T-helper 17 cell (primary cell): ENCODE measurements at places on chromosomes 6 and 20.

GRCh38 chr6:157763904-157764177 lies 59.2 kb upstream of the SNX9 start:
- DNase-seq: no peak

DNA sequence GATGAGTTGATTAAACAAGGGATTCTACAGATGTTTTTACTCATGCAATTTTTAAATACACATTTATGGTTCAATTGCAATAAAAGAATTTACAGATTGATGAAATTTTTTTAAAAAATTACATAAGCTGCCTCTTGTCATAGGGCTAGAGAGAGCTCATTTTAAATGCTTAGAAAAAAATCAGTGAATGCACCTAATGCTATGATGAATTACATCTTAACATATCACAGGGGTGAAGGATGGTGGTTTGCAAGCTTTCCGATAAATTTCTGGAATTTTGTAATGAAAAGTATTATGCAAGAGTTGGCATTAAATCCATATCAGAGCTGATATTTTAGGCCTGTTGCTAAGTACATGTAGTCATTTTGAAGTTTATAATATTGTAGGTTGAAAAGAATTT lies 29.6 kb downstream of the DSE start:
- no peak for DNase-seq

GRCh38 chr6:80251321-80251720 lies 144.8 kb downstream of the BCKDHB start:
- no peak for DNase-seq

GRCh38 chr20:14189794-14190402 lies 147.5 kb downstream of the FLRT3 start:
- DNase-seq: no peak

DNA sequence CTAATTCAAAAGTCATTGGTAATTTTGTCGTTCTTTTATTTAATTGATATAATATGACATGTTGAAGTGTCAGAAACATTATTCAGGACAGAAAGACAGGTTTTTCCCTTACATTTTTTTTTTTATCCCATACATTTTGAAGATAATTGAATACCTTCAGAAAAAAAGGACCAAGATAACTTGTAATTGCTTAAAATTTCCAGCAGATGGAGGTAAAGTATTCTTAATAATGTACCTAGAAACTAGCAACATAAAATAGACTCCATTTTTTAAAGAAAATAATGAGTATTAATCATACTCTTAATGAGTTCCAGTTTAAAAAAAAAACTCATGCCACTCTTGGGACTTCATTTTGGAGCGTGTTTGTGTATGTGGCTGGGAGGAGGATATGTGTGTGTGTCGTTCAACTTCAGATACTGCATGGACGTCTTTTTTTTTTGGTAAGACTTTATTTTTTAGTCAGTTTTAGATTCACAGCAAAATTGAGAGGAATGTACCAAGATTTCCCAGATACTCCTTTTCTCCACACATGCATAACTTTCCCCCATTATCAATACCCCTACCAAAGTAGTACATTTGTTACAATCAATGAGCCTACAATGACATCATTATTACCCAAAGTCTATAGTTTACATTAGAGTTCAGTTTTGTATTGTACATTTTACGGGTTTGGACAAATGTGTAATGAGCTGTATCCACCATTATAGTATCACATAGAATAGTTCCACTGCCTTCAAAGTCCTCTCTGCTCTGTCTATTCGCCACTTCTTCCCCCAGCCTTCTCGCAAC lies 79.4 kb downstream of the ROS1 start:
- DNase-seq: no peak

DNA sequence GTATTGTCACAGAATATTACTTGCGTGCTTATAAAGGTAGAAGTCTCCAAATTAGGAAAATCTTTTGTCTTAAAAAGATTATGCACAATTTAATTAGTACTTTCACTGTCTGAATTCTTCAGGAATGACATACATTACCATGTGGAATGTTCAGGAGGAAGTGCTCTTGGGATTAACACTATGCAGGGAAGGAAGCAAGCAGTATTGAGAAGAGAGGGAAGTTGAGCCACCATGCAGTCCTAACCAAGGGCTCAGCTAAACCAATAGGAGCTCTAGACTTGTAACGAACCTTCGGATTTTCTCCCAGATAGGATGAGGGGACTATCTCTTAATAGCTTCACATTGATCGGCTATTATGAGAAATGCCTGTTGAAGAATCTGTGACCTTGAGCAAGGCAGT lies 918.4 kb upstream of the MANEA start:
- no peak for DNase-seq

GRCh38 chr6:134161041-134161440 lies 108.6 kb upstream of the SLC2A12 start:
- no peak for DNase-seq

DNA sequence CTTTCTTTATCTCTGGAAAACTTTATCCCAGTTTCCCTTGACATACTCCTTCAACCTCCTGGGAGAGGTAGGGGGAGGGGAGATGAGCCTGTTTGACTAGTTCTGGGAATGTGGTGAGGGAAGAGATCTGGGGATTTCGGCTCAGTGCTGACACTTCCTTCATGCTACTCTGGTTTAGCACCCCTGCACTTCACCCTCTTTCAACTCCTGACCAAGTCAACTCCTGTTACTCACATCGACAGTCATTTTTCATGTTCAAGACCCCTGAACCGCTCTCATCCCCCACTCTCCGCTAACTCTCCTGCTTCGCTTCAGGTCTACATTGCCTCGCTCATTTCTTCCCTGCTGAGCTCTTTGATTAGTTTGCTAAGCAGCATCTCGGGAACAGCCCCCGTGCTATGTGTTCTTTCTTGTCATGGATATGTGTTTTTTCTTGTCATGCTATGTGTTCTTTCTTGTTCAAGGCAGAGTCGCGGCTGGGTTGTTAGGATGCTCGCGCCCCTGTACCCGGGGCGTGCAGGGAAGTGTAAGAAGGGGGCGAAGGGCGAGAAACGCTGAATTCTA lies 16.6 kb upstream of the TRIM27 start:
- DNase-seq: no peak

- DNase-seq: no peak
Measured at GRCh38 chr6:124285146-124285545, 481.5 kb downstream of the NKAIN2 start.

DNA sequence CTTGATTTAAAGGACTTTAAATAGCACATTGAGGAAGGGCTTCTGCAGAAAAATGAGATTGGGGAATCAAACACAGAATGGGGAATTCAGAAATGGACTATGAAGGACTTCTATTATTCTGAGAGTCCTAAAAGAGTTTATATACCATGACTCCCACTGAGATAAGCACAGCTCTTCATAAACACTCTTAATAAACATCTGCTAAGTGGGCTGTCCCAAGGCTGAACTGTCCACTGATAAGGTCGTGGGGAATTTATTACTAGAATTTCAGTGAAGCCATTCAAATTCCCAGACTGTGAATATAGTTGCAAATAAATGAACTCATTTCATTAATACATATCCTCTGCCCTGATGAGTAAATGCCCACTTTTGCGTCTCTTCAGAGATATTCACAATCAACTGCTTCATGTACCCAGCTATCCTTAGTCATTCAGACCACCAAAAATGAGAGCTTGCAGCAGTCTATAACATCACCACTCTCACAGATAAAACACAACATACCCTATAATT lies 468.2 kb upstream of the RUNX2 start:
- DNase-seq: no peak

DNA sequence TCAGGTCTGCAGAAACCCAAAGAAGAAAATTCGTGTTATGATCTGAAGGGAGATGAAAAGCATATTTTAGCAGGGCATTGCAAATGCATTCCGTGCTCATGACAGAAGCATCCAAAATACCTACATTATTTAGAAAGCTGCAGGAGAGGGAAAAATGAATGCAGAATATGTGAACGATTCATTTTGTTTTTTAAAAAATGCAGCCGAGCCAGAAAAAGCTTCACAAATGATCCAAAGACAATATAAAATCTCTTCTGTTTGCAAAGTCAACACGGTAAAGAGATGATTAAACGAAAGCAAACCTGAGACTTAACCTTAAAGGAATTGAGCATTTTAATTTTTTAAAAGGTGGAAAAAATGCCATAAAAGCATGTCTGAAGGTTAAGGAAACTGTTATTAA lies 136.1 kb upstream of the SULF2 start:
- no peak for DNase-seq

- no peak for DNase-seq
Measured at GRCh38 chr20:37989601-37990295, 43.5 kb downstream of the TTI1 start.

- DNase-seq: no peak
Measured at GRCh38 chr6:104597541-104598050, 262.1 kb downstream of the HACE1 start.

DNA sequence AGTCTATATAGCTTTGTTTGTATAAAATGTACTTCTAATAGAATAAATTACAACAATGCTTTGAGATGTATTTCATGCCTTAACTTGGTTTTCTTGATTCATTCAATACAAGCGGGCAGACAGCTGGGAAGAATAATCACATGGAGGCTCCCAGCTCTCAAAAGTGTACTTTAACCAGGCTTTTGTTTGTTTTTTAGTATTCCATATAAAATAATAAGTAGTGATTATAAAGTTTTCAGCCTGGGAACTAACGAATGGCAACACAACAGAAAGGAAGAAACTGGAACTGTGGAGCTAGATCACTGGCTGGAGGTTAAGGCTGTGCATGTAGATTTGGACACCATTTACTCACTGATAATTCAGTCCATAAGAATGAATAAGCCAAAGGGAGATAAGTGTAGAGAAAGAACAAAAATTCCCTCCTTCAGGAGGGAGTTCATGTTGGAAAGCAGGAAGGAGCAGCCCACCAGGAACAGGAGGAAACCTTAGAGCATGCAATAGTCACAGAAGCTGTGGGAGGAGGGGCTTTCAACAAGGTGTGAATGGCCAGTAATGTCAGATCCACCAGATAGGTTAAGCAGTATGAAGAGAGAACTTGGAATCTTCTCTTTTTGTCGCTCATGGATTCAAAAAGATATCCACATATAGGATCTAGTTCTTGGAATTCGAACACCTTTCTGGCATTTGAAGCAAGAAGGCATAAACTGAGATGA lies 41.2 kb upstream of the SLC35D3 start:
- no peak for DNase-seq

DNA sequence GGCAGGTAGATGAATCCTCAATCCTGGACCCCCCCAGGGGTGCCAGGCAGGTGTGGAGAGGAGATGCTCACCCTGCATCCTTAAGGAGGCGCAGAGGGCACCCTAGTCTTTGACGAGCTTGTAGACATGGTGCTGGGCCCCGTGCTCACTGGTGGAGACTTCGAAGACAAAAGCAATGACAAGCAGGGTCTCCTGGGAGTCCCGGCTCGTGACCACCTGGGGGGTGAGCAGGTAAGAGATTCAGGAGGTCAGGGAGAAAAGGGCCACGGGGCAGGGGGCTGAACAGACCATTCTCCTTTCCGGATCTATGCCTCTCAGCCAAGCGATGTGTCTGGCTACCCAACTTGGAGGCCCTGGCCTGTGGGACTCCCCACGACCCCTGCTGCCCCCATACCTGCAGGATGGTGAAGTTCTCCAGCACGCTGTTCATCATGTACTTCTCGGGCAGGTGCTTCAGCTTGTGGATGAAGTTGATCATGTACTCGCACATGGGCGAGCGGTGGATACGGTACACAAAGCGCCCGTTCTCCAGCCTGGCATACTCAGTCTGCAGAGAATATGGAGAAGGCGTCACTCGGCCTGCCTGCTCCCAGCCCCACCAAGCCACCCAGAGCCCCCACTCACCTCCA lies 6.9 kb downstream of the RPL10A start:
- no peak for DNase-seq

GRCh38 chr20:50335105-50335504 lies 144.5 kb downstream of the CEBPB start:
- DNase-seq: no peak

- no peak for DNase-seq
Measured at GRCh38 chr6:19319005-19319404, 518.2 kb upstream of the ID4 start.

GRCh38 chr6:166476634-166477215 lies 94.0 kb upstream of the MPC1 start:
- no peak for DNase-seq

GRCh38 chr6:971981-972640 lies 279.2 kb upstream of the EXOC2 start:
- no peak for DNase-seq

DNA sequence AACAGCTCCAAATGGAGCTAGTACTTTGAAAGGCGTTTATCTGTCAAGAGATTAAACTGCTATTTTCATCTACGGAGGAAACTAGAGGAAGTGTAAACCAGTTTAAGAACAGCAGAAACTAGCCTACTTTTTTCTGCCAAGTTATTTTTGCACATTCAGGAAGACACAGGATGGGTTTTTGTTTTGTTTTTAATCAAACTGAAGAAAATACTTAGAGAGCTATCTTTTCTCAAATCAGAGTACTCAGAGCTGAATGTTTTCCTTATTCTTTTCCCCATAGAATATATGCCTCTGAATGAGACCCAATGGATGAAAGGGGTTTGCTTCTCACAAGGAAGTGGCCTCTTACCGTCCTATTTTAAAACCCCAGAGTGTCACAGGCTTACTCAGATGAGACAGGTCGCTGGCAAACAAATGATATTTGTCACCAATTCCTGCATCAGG lies 538.5 kb downstream of the CD83 start:
- no peak for DNase-seq

- no peak for DNase-seq
Measured at GRCh38 chr6:29424168-29424567, 9.4 kb downstream of the OR12D1 start.

GRCh38 chr6:165910184-165910966 lies 247.3 kb upstream of the PDE10A start:
- no peak for DNase-seq

GRCh38 chr20:40692240-40693011 lies 3.4 kb upstream of the MAFB start:
- DNase-seq: no peak

GRCh38 chr6:126513198-126513597 lies 173.3 kb downstream of the CENPW start:
- DNase-seq: no peak

GRCh38 chr20:47215653-47216397 lies 140.7 kb downstream of the ZMYND8 start:
- DNase-seq: no peak

DNA sequence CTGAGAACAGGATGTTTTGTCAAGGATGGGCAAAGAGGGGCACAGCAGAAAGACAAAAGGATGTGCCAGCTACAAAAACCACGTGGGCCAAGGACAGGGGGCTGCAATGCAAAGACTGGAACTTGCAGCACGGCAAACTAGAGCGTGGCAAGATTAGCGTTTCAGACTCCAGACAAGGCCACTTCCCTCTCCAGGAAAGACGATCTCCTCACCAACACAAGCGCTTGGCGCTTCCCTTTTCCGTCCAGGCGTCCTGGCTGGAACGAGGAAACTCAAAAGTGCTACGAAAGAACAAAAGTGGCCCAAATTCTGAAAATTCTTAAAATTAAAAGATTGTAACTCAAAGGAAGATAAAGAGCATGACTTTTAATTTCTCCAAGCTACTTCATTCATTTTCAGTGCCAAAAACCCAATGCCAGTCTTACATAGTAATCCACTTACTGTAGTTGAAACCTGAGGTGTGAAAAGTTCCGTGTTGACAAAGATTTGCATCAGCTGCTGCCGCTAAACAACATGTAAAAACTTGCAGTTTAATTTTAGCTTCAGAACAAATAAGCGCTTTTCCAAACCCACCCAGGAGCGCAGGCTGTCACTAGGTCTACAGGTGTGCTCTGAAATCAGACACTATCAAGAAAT lies 207.1 kb upstream of the RREB1 start:
- DNase-seq: no peak

- DNase-seq: no peak
Measured at GRCh38 chr6:12962529-12962928, 246.0 kb downstream of the PHACTR1 start.
